GM23248 (cell line): ENCODE measurements at places on chromosomes 3 and 15. TPM values are rescaled to one million over a fixed set of nuclear protein-coding genes. Genes with fewer than 3 reads are reported as not detected.
A peak's percentile ranks its signal among the peaks of the same experiment; 100 is the strongest.

- DNase-seq = peak; percentile 77
Observed at GRCh38 chr15:62059816-62060112, 483 bp downstream of the VPS13C start.

HACD3 gene
- total RNA-seq = 89.7 and 104 TPM in 2 replicates

GNAI2 gene
- total RNA-seq = 393 and 427 TPM in 2 replicates

GPR176 gene
- 254 and 307 TPM in 2 replicates for total RNA-seq

DNA sequence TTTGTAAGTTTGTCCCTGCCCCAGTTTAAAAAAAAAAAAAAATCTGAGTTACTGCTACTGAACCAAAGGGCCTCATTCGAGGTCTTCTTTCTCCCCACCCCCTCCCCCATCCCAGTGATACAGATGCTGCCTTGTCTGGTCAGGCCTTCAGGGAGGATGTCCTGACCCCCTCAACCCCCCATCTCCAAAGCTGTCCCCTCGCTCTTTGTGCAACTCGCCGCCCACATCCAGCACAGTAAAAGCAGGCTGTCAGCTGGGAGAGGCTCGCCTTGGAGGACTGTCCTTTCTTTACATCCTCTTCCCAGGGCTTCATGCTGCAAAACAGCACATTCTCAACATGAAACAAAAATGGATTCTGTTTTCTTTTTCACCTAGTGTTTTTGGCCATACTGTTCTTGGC is 133.4 kb downstream of the VGLL4 start:
- DNase-seq = no peak

DNA sequence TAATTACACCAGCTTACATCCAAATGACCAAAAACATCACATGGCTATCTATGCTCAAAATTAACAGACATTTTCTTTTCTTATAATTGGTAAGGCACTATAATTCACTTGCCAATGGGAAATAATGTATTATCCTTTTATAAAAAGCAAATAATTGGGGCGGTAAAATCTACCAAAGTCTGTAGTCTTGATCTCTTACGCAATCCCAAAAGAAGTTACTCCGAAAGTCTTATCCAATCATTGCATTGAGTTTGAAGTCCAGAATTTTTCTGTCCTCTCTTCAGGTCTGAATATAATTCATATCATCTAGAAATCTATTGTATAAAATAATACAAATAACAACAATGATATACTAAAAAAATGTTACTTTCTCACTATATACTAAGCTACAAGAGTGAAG is 273.3 kb upstream of the CADM2 start:
- no peak for DNase-seq

DNA sequence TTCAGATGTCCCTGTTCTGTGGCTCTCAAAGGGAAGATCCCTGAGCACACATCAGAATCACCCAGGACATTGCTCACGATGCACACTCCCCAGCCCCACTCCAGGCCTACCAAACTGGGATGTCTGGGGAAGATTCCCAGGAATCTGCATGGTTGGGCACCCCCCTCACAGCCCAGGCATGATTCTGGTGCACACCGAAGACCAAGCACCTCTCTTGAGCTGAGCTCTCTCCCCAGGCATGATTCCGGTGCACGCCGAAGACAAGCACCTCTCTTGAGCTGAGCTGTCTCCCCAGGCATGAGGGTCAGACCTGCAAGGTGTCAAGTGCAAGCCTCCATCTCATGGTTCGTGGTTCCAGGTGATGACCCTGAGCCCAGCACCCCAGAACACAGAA is 112.2 kb upstream of the MEF2A start:
- DNase-seq = no peak
